ENCODE measurements at places on chromosomes 5 and 9.
A peak's percentile ranks its signal among the peaks of the same experiment; 100 is the strongest.

- DNase-seq, result no peak
Observed at GRCh38 chr9:83406921-83407320, 131.3 kb downstream of the FRMD3 start.

DNA sequence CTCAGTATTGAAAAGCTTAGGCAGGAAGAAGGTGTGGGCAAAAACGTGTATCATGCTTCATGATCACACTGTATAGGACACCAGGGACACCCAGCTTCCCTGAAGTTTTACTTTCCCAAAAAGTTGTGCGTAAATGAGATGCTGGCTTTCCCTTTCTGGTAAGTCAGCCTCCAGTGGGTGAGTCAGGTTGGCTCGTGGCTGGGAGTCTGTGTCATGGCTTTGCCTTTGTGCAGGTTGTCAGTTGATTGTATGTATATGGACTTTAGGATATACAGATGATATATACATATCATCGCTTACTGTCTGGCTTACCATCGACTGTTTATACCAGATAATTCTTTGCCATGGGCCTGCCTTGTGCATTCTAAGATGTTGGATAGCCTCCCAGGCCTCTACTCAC is 34.2 kb downstream of the ADRB2 start:
- DNase-seq, result no peak

DNA sequence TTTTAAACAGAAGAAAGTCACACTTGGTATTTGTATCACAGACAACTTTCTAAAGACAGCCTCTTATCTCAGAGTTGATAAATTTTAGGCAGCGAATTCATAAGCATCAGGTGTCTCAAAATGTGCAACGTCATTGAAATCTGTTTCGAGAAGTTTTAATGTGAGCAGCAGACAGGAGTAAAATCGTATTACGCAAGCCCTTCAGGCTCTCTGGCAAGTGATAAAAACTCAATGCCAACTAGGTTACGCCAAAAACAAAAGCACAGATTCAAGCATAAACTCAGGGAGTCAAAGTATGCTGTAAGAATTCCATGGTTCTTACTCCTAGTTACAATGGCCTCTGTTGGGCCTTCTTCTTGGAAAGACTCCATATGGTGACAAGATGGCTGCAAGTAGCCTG is 244.7 kb downstream of the SEMA5A start:
- no peak for DNase-seq

- DNase-seq, result peak; percentile 42
Observed at GRCh38 chr9:34185778-34186551, 7.1 kb downstream of the UBAP1 start.

GRCh38 chr9:35923927-35924763 is 14.9 kb downstream of the SPAAR start:
- DNase-seq, result no peak

DNA sequence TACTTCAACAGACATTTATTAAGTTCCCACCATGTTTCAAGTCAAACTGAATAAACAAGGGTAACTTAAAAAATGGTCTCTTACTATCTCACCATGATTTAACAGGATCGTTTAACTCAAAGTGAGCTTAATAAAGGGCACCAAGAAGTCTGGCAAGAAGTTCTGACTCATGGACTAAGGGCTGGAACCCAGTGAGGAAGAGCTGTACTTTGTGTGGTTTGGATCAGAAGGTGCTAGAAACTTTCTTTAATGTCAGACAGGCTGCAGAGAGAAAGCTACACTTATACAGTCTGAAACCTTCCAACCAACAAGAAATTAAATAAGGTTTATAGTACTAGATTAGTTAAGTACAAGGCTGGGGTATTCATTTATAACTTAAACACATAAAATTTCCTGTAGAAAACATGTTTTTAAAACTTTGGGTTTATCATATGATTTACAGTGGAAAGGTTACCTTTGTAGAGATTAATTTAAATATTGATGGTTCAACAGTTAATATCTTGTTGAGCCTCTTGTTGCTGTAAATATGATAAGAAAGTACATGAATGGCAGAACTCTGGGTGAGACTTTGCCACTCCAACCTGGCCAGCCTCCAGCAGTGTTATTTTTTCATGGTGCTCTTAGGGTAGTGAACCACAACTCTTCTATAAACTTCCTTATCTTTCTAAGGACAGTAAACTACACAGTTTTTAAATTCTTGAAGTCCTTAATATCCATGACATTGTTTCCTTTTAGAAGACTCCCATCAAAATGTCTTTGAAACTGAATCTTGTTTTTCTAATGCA is 162.8 kb downstream of the MAN2A1 start:
- DNase-seq, result peak; percentile 19

DNA sequence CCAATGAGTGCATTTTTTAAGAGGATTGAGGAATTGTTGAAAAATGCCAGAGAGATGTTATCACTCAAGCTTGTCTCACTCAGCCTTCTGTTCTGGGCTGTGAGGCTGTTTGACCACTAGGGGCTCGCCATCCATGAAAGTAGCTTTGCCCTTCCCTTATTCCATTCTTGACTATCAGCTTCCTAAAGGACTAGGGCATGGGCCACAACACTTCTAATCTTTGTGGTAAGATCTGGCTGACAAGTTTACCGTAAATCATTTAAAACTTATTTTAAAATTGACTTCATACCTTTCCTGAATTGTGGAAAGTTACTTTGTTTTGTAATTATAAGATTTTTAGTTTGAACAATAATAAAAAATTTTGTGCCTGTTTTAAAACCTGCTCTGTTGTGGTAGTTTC is 49.5 kb downstream of the TJP2 start:
- DNase-seq, result no peak

- no peak for DNase-seq
Observed at GRCh38 chr5:9166202-9167112, 379.4 kb downstream of the SEMA5A start.

GRCh38 chr5:137389042-137389441 is 110.1 kb downstream of the SPOCK1 start:
- DNase-seq, result no peak

DNA sequence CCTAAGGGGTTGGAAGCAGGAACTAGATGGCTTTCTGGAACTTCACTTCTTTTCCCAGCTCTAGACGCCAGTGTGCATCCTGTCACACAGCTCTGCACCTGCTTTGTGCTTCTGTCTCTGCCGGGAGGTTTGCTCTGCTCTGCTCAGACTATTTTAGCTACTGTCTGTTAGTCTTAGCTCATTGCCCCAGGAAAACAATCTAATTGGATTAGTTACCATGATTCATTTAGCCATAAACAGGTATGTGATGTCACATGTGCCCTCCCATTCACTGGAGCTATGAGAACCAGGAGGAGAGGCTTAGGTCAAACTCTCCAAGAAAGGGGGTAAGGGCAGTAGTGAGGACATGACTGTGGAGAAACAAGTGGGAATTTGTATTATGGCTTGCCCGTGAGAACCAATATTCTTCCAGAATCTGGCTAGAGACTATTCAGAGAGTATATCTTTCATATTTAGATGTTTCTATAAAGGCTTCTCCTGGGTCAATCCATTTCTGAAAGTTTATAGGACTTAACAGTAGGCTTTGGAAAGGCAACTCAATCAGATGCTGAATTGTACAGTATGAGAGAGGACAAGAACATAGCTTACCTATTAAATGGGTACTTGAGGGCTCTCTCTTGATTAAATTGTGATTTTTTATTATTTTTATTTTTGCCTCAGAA is 22.4 kb upstream of the NREP start:
- DNase-seq, result no peak

DNA sequence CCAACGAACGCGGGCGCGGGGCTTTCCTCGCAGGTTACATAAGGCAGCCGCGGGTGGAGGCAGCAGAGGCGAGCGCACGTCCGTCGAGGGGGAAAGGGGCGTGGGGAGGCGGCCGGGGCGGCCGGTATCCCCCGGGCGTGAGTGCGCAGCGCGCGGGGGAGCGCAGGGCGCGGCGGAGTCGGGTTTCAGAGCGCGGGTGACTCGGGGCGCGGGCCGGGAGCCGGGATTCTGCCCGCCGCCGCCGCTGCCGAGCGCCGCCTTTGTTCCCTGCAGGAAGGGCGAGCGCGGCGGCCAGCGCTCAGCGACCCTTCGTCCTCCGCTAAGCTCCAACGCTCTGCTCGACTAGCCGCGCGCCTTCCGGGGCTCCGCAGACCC is at the start of gene COL15A1:
Gene COL15A1, plus strand, starts transcription at position 226 of the 375 bp plus-strand sequence. CDS start 155 bp downstream, outside the sequence.
- no peak for DNase-seq

DNA sequence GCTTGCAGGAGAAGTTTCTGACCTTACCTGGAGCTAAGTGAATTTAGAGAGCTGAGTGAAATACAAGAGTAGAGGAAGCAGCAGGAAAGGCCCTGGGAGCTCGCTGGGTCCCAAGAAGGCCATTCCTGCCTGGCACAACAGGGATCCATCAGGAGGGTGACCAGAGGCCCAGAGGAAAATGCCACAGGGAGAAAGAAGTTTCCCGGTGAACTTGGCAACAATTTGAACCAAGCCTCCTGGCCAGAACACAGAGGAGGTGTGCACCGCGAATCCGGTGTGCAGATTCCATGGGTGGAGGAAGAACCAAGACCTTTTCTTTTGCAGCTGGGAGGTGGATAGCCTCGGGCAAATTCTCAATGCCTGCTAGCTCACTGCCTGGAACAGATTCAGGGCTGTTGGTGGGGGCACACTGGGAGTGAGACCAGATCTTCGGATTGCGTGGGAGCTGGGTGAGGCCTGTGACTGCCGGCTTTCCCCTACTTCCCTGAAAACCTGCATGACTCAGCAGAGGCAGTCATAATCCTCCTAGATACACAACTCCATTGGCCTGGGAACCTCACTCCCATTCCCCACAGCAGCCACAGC is 1850.9 kb upstream of the NUDT12 start:
- no peak for DNase-seq

DNA sequence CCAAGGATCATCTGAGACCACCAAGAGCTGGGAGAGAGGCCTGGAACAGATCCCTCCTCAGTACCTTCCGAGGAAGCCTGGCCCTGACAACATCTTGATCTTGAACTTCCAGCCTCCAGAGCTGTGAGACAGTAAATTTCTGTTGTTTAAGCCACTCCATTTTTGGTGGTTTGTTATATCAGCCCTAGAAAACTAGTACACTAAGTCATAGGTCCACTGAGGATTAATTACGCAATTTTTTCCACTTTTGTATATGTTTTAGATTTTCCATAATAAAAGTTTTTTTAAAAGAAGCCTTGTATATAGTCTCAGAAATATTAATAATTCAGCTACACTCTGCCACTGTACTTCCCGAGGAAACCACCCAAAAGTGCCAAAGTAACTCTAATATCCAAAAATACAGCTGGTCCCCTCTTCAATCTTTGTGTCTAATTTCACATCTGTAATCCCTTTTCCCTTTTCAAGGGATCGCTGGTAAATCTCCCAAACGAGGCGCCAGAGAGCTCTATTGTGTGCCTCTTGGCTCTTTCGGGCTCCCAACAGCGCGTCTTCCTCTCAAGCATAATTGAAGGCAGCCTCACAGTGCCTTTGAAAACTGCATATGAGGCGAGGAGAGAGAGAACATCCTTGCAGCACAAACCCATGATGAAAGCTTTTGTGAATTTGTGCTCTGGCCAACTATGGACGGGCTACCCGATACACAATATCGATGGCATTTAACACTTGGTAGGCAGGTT is 32.7 kb downstream of the PRUNE2 start:
- DNase-seq, result no peak

DNA sequence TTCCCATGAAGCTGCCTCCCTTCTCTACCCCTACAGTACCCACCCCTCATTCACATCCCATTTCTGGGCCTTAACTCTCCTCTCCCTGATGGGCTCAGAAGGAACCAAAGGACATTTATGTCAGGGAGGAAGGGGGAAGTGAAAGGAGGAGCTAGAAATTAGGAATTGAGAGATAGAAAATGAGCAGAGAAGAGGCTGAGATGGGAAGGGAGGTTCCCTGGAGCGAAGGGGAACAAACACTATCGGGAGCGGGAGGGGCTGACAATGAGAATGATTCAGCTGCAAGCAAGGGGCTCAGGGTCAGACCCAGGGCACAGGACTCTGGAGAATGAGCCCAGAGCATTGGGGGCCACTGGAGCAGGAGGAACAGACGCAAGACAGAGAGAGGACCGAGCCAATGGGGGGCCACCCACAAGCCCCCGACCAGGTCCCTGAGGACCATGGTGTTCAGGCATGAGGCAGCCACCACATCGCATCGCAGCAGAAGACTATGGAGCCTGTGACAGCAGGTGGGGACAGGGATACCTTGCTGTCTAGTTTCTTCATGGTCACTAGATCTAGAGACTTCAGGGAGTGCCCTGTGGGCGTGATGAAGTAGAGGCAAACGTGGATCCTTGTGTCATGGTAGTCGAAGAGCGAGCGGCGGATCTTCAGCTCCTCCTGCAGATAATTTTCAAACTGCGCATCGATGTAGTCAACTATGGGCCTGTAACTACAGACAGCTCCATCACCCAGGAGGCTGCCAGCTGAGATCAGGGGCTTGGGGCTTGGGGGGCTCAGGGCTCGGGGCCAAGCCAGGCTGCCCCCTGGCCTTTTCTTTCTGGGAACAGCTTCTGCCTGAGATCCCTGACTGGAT is 13.6 kb downstream of the SEPTIN8 start:
- no peak for DNase-seq

- DNase-seq, result no peak
Observed at GRCh38 chr5:87413343-87413645, 564 bp upstream of the CCNH start.

- no peak for DNase-seq
Observed at GRCh38 chr5:57486027-57486602, 3.5 kb upstream of the ACTBL2 start.

DNA sequence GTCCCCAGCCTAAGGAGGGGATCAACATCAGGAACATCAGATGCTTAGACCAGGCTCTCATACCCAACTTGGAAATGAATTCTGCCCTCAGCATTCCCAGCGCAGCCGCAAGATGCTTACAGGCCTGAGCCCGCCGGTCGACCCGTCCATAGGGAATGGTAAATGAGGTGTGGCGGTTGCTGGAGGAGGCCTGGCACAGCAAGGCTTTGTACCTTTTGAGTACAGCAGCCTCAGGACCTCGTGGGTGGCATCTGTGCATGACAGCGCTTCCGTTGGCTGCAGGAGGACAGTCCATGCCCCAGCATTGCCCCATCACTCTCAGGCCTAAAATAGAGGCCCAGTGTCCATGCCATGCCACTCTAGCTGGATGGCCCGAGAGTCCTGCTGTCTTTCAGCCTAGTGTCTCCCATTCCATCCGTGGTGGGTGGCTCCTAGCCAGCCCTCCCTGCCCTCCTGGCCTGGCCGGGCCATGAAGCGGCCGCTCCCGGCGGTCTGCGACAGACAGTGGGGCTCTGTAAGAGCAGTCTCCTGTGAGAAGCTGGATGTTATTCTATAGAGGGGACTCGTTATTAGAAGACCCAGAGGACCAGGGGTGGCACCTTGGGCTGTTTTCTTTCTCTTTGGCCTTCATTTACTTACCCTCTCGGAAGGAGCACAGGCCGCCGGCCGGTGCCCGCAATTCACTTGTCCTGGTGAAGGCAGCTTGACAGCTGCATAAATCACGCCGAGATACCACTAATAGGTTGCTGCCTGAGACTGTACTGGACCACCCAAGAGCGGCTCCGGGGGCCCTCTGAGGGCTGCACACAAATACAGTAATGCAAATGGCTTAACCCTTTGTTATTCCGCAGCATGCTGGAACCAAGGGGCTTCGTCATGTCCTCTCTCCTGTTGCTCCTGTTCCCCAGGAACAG is 223.5 kb upstream of the TUT7 start:
- no peak for DNase-seq

- peak; percentile 64 for DNase-seq
Observed at GRCh38 chr9:71685394-71685793, 82.9 kb downstream of the CEMIP2 start.

Measured in CD4-positive, alpha-beta T cell treated with Interleukin-6 at 100 ng/mL for 8 hours (primary cell).